Activated T-cell treated with anti-CD3 and anti-CD28 coated beads, Interleukin-2, amount 50 U/mL, for 72 hours (primary cell): ENCODE measurements at places on chromosomes 16 and 17. TPM values are rescaled to one million over a fixed set of nuclear protein-coding genes. Genes with fewer than 3 reads are reported as not detected.

GRCh38 chr17:32834104-32834503, 42.8 kb downstream of the MYO1D start:
- H3K4me3 ChIP-seq: no peak overlapping the region
- H3K27me3 ChIP-seq: no peaks in the 10 kb centered on the region
- H3K27ac ChIP-seq: no peak overlapping the region
- peaks cover 4% of the 10 kb centered on the region for H3K4me1 ChIP-seq
- H3K36me3 ChIP-seq: no peaks in the 10 kb centered on the region

GRCh38 chr16:1701216-1701878, 4.6 kb upstream of the MAPK8IP3 start:
- no peak overlapping the region for H3K4me3 ChIP-seq
- H3K36me3 ChIP-seq: peaks cover 2% of the 10 kb centered on the region
- DNase-seq: no peak
- no peak overlapping the region for H3K27ac ChIP-seq

The SPATA20 gene
- total RNA-seq: 25.0 TPM

The ZP2 gene
- total RNA-seq: not detected

DNA sequence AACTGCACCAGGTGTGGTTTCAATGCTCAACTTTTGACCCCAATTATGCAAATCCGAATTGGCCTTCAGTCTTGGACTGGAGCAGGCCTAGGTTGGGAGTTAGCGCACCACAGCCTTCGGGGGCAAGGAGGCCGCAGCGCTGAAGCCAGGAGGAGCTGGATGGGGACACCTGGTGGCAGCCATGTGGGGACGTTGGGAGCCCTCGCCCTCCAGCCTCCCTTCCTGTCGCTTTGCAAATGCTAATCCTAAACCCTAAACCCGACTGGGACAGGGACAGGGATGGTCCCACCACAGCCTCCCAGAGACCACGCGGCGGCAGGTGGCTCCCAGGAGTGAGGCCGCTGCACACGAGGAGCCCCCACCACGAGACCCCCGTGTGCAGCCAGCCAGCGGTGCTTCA, 58.7 kb downstream of the KLHDC4 start:
- DNase-seq: no peak
- H3K27me3 ChIP-seq: no peaks in the 10 kb centered on the region
- no peak overlapping the region for H3K27ac ChIP-seq
- no peak overlapping the region for H3K4me3 ChIP-seq
- H3K4me1 ChIP-seq: peaks cover 18% of the 10 kb centered on the region

The HEATR9 gene
- 1.8 TPM for total RNA-seq

The HOXB4 gene
- 3.3 TPM for total RNA-seq

- no peaks in the 10 kb centered on the region for H3K27me3 ChIP-seq
- no peak overlapping the region for H3K4me3 ChIP-seq
- H3K27ac ChIP-seq: no peak overlapping the region
Observed at GRCh38 chr16:2160915-2161551, 5.5 kb downstream of the TRAF7 start.

The PIGL gene
- total RNA-seq: 51.9 TPM

DNA sequence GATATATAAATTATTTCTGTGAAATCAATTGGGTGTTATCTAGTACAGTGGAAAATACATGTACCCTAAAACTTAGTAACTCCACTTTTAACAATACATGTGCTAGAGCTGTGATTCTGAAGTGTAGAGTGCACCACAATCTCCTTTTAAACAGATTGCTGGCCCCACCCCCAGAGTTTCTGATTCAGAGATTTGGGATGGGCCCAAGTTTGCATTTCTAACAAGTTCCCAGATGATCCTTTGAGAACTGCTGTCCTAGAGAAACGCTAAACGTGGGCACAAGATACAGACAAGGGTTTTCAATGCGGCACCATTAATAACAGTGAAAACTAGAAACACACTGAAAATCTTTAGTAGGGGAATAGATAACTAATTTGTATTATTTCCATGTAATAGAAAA, 49.2 kb downstream of the NXPH3 start:
- no peaks in the 10 kb centered on the region for H3K27me3 ChIP-seq
- H3K36me3 ChIP-seq: no peaks in the 10 kb centered on the region
- H3K4me3 ChIP-seq: no peak overlapping the region
- no peak for DNase-seq
- H3K4me1 ChIP-seq: peaks cover 11% of the 10 kb centered on the region

The GJD3 gene
- not detected for total RNA-seq

DNA sequence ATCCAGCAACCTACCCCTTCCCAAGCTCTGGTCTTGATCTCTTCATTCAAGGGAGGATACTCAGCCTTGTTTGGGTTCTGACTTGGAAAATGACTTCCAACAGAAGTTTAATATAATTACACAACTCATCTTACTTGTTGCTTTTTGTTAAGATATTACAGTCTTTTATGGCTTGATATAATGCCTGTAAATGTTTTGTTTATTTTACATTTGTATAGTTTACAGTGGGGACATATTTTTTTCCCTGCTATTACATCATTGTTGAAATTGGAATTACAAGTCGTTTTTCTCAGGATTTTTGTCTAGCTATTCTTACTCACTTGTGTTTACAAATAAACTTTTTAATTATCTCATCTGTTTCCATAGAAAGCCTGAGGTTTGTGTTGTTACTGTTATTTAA, 436.0 kb downstream of the CNTNAP4 start:
- no peak overlapping the region for H3K4me3 ChIP-seq
- no peaks in the 10 kb centered on the region for H3K27me3 ChIP-seq
- H3K4me1 ChIP-seq: no peaks in the 10 kb centered on the region
- DNase-seq: no peak
- H3K27ac ChIP-seq: no peak overlapping the region
- H3K36me3 ChIP-seq: peaks cover 3% of the 10 kb centered on the region

DNA sequence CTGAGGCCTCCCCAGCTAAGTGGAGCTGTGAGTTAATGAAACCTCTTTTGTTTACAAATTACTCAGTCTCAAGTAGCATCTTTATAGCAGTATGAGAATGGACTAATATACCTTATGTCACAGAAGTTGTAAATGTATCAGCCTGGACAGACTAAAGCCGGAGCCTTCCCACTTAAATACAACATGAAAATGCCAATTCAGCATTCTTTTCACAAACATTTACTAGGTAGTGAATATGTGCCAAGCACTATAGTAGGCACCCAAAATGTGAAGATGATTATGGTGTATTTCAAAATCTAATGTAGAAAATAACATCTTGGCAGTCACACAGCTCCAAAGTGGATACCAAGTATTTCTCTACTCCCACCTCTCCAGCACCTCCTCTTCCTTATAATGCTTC, 693.0 kb downstream of the KCNJ2 start:
- no peaks in the 10 kb centered on the region for H3K27me3 ChIP-seq
- H3K36me3 ChIP-seq: no peaks in the 10 kb centered on the region
- no peak for DNase-seq
- no peaks in the 10 kb centered on the region for H3K4me1 ChIP-seq
- no peak overlapping the region for H3K27ac ChIP-seq

- H3K27me3 ChIP-seq: no peaks in the 10 kb centered on the region
- peaks cover 71% of the 10 kb centered on the region for H3K4me1 ChIP-seq
- peak overlapping the region; percentile 85 for H3K4me3 ChIP-seq
Observed at GRCh38 chr17:50728881-50729765, 9.7 kb downstream of the LUC7L3 start.

The ITGAD gene
- 0.14 TPM for total RNA-seq

The XPO6 gene
- 279 TPM for total RNA-seq

DNA sequence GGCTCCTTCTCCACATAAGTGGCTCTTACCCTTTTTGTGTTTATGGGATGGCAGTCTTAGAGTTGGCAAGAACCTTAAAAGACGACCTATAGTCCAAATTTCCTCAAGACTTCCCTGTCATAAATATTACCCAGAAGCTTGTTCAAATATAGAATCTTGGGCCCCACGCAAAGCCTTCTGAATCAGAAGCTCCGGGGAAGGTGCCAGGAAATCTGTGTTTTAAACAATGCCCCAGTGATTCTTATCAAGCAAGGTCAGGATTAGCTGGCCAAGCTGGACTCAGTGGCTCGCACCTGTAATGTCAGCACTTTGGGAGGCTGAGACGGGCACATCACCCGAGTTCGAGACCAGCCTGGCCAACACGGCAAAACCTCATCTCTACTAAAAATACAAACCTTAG, 85.7 kb downstream of the TIMM22 start:
- no peaks in the 10 kb centered on the region for H3K4me1 ChIP-seq
- DNase-seq: no peak
- H3K4me3 ChIP-seq: no peak overlapping the region
- no peak overlapping the region for H3K27ac ChIP-seq

GRCh38 chr16:28279006-28279405, 13.3 kb upstream of the SBK1 start:
- peaks cover 40% of the 10 kb centered on the region for H3K4me1 ChIP-seq
- no peak overlapping the region for H3K27ac ChIP-seq

The KRT9 gene
- total RNA-seq: not detected

GRCh38 chr17:57464191-57464864, 208.0 kb downstream of the MSI2 start:
- H3K4me1 ChIP-seq: peaks cover 83% of the 10 kb centered on the region
- no peaks in the 10 kb centered on the region for H3K27me3 ChIP-seq
- H3K36me3 ChIP-seq: peaks cover 9% of the 10 kb centered on the region
- H3K27ac ChIP-seq: peak overlapping the region; percentile 98
- H3K4me3 ChIP-seq: peak overlapping the region; percentile 78
- DNase-seq: no peak

The PRDM7 gene
- total RNA-seq: not detected

GRCh38 chr16:80527297-80527696, 13.5 kb upstream of the DYNLRB2 start:
- no peaks in the 10 kb centered on the region for H3K27me3 ChIP-seq
- peak; percentile 72 for DNase-seq
- H3K27ac ChIP-seq: no peak overlapping the region
- no peaks in the 10 kb centered on the region for H3K36me3 ChIP-seq
- no peaks in the 10 kb centered on the region for H3K4me1 ChIP-seq

DNA sequence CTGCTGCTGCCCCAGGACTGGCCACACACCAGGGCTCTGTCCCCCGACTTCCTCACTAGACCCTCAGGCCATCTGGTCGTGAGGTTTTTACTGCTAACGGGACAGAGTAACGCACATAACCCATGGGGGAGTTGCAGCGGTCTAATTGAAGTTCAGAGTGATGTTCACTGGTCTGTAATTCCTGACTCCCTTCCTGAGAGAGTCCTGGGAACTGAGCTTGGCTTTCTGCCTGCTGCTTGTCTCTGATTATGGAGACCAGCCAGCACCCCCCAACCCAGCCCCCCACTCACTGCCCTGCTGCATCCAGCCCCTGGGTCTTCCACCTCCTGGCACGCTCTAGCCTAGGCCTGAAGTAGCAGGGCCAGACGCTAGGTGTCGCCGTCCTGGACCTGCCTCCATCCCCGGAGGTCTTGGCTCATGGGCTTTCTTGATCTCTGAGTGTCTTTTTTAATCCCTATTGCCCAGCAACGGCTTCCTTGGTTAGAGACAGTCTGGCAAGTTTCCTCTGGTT, 192.9 kb downstream of the CCDC182 start:
- peaks cover 37% of the 10 kb centered on the region for H3K4me1 ChIP-seq
- H3K27me3 ChIP-seq: no peaks in the 10 kb centered on the region
- no peaks in the 10 kb centered on the region for H3K36me3 ChIP-seq
- H3K4me3 ChIP-seq: no peak overlapping the region
- peak; percentile 44 for DNase-seq

GRCh38 chr17:49996495-49997300, 1.7 kb upstream of the DLX3 start:
- H3K27me3 ChIP-seq: peaks cover 83% of the 10 kb centered on the region
- peak overlapping the region; percentile 79 for H3K4me3 ChIP-seq
- DNase-seq: peak; percentile 83

GRCh38 chr16:89442990-89443726, 47.2 kb downstream of the ANKRD11 start:
- H3K4me1 ChIP-seq: peaks cover 99% of the 10 kb centered on the region
- H3K27me3 ChIP-seq: no peaks in the 10 kb centered on the region
- peak overlapping the region; percentile 36 for H3K4me3 ChIP-seq
- no peak for DNase-seq

DNA sequence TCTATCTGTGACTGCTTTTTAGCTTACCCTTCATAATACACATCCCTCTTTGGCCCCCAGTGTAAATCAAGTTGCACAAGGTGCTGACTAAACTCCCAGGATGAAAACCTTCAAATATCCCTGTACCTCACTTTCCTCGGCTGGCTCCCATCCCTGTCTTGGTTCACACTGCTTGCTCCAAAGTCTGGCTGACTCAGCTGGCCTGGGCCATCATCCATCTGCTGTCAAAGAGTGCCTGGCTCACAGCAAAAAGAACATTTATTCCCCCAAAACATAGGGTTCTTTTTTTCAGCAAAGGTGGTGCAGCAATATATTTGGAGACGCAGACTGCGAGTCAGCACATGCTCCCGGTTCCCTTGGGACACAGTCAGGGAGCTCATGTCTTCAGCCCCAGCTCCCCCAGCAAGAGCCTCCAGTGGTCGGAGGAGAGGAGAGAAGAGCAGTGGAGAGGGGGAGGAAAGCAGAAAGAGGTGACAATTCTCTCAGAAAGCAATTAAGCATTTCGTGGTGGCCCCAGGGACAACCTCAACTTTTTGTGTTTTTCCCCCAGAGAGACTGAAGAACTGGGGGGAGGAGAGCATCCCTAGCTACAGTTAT, 26.1 kb downstream of the GPR142 start:
- no peak overlapping the region for H3K4me3 ChIP-seq
- H3K36me3 ChIP-seq: no peaks in the 10 kb centered on the region
- no peak overlapping the region for H3K27ac ChIP-seq
- no peak for DNase-seq

The RHBDF2 gene
- total RNA-seq: 38.7 TPM

DNA sequence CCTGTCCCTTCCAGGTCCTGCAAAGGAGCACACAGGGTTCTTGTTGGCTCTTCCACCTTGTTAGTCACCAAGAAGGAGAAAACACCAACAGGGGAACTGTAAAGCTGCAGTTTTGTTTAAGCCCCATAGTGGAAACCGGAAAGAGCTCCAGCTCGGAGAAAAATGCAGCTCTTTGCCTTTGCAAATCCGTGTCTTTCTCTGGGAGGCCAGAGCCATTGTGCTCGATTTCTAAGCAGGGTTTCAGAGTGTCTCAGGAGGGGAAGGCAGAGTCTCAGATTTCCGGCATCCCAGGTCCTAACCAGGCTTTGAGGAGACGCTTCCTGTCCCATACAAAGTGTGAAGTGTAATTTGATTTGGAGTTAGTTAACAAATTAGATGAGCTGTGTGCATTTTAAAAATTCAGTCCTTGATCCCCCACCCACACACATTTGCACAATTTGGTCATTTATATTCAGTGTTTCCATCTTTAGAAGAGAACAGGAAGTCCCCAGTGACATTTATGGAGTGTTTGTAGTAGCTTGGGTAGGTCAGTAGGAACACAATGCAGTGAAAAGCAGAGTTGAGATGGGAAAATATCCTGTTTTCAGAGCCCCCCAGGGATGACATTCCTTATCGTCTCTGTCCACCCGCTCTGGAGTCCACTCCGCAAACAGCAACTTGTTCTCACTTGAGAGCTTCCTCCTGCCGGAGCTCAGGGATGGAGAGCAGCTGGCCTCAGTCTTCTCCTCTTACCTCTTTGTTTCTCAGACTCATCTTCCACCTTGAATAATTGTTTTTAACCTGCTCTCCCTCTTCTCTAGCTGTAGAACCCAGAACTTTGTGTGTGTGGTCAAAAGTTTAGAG, 331.9 kb downstream of the SEC14L1 start:
- DNase-seq: no peak
- peaks cover 18% of the 10 kb centered on the region for H3K36me3 ChIP-seq
- H3K27ac ChIP-seq: peak overlapping the region; percentile 84
- peaks cover 100% of the 10 kb centered on the region for H3K4me1 ChIP-seq
- peak overlapping the region; percentile 72 for H3K4me3 ChIP-seq

The CFAP97D1 gene
- not detected for total RNA-seq
